ENCODE measurements at places on chromosomes 7 and 10.

- no peak for DNase-seq
Measured at GRCh38 chr7:134866617-134867016, 87.2 kb downstream of the CALD1 start.

- DNase-seq = no peak
Measured at GRCh38 chr7:1940863-1941262, 270.8 kb downstream of the ELFN1 start.

DNA sequence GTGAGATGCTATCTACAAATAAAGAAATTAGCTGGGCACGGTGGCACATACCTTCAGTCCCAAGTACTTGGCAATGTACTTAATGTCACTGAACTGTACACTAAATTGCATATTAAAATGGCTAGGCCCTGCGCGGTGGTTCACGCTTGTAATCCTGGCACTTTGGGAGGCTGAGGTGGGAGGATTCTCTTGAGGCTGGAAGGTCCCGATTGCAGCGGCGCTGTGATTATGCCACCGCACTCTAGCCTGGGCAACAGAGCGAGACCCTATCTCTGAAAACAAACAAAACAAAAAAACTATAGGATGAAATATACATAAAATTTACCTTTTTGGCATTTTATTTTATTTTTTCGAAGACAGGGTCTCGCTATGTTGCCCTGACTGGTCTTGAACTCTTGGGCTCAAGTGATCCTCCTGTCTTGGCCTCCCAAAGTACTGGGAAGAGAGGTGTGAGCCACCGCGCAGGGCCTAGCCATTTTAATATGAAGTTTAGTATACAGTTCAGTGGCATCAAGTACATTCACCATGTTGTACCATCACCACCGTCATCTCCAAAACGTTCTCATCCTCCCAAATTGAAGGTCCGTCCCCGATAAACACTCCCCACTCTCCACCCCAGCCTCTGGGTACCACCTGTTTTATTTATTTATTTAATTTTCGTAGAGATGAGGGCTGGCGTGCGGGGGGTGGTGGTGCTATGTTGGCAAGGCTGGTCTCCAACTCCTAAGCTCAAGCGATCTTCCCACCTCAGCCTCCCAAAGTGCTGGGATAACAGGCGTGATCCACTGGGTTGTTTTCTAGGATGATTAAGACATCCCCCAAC is 1.3 kb upstream of the EIF3B start:
- no peak for DNase-seq

- DNase-seq = no peak
Measured at GRCh38 chr10:133458710-133459453, 5.1 kb downstream of the SCART1 start.

- DNase-seq = no peak
Measured at GRCh38 chr10:109071539-109071938, 851.8 kb downstream of the XPNPEP1 start.

DNA sequence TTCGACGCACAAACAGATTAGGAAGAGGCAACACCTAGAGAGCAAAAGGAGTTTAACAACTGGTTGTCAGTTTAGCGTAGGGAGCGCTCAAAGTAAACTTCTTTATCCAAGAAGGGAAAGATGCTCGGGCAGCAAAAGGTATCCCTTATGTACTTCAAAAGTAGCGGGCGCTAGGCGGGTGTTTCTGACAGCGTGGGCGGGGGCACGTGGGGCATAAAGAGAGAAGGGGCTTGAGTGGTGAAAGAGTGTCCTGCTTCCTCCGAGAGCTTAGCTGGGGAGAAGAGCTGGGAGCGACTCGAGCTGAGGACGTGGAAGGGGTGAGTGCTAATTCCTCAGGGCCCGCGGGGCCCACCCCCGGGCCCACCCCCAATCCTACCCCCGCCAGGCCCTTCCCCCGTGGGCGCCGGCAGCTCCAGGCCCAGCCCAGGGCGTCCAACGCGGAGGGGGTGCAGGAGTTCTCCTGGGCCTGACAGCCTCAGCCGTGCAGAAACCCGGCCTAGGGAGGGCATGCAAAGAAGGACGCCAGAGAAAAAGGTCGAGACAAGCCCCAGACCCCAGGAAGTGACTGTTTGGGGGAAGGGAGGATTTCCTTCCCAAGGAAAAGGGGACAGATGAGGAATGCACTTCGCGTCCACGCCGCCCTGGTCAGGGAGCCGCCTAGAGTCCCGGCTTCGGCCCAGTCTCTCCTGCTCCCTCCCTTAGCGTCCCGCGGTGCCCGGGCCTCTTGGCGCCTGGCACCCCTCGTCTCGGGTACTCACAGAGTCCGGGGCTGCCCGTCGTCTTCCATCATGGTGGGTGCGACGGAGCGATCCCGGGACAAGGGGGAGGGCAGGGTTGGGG is 868 bp downstream of the TIAL1 start:
- DNase-seq = peak; percentile 32

GRCh38 chr10:52011118-52011517 is 303.0 kb upstream of the DKK1 start:
- DNase-seq = no peak

DNA sequence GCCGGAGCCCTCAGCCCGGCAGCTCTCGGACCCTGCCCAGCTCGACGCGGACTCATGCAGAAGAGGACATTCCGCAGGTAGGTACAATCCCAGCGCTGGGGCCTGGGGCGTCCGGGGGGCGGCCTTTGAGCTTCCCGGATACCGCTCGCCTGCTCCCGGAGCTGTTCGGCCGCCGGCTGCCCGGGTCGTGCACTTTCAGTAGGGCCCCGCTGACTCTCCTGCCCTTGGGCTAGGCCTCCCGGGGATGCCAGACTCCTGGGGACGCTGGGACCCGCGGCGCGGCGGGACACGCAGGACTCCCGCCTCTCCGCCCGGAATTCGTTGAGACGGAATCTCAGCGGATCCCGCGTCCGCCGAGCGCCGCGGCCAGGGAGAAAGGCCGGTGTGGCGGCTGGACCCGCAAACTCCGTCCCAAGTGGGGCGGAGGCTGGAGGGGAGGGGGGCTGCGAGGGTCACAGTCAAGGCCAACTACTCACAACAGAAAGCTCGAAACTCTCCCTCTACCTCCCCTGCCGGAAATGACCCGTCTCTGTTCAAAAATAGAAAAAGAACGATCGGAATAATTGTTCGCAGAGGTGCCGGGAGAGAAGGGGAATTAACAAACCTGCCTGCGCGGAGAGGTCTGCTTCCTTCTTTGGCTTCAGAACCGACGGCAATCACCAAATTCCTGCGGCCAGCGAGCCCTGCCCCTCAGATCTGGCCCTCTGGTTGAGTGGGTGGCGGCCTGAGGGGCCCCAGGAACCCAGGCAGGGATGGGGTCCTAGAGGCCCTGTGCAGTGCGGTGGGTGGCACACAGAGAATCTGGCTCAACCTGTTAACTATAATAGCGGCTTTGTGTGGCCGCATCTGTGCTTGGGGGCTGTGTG is 9.2 kb downstream of the TLX1 start:
- no peak for DNase-seq

- DNase-seq = no peak
Measured at GRCh38 chr7:16026253-16027020, 340.0 kb upstream of the MEOX2 start.

DNA sequence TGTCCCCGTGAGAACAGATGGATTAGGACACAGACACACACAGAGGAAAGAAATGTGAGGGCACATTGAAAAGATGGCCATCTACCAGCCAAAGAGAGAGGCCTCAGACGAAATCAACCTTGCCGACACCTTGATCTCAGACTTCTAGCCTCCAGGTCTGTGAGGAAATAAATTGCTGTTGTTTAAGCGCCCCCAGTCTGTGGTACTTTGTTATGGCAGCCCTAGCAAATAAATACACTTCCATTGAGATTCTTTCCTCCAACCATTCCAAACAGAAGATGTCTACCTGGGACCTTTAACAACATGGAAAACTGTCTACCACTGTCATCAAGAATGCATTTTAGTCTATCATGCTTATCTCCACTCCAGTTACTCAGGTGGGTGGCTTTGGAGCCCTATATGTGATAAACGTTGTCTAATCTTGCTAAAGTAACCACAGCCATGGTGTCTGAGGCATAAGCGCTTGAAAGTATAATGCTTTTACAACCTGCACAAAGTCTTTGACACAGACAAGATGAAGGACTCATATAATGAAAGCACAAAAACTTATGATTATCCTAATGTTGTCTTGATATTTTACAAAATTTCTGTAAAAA is 244.3 kb downstream of the MTERF1 start:
- DNase-seq = no peak

GRCh38 chr10:116766241-116766827 is 24.0 kb upstream of the HSPA12A start:
- DNase-seq = no peak

DNA sequence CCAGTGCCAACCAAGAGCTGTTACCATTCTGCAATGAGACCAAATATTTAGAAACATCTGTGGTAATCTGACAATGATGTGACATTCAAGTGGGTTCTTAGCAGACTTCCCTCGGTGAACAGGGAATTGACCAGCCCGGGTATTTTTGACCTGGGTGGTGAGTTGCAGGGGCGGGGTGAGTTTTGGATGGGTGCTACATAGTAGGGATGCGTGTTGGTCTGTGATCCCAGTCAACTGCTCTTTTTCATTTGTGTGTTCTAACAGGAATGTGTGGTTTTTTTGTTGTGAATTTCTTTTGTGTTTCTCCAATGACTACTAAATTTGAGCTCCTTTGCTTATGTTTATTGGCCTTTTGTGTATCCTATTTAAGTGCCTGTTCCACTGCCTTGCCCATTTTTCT is 273.6 kb upstream of the HABP2 start:
- no peak for DNase-seq

GRCh38 chr10:61837755-61838171 is 63.7 kb upstream of the ARID5B start:
- no peak for DNase-seq

DNA sequence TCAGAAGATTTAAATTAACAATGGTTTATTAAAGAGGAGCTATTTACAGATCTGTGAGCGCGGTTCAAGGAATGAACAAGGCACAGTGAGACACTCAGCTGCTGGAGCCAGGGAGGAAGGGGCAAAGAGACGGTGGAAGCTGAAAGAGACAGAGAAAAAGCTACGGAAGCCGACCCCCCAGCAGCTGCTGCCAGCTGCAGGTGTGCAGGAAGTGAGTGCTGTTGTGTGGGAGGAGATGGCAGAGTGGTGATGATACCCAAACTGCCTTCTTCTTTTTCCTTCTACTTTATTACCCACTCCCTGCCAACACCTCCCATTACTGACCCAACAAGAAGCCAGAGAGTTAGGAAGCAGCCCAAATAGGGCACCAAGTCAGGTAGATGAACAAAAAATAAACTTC is 41.9 kb upstream of the MBL2 start:
- no peak for DNase-seq

GRCh38 chr7:516606-517456 is 2.8 kb downstream of the PDGFA start:
- DNase-seq = no peak

DNA sequence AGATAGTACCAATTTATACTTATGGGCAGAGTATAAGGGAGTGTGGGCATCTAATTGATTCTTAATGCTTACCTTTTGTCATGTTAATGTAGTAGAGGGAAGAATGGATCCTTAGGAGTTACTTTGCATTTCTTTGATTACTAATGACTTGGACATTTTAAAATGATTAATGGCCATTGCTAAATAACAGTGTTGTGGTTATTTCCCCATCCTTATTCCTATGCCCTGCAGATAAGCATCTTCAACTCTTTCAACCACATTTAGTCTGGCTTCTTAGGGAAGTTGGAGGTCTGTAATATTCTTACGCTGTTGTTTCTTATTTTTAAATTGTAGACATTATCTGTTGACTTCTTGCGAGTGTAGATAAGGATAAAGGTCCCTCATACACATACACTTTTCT is 37.2 kb downstream of the KAT6B start:
- DNase-seq = no peak

GRCh38 chr10:102630663-102631062 is 13.6 kb upstream of the TRIM8 start:
- DNase-seq = no peak

GRCh38 chr7:75055155-75055554 is 18.4 kb downstream of the RCC1L start:
- DNase-seq = no peak

GRCh38 chr10:102683736-102684135 is 30.5 kb downstream of the ARL3 start:
- DNase-seq = no peak

DNA sequence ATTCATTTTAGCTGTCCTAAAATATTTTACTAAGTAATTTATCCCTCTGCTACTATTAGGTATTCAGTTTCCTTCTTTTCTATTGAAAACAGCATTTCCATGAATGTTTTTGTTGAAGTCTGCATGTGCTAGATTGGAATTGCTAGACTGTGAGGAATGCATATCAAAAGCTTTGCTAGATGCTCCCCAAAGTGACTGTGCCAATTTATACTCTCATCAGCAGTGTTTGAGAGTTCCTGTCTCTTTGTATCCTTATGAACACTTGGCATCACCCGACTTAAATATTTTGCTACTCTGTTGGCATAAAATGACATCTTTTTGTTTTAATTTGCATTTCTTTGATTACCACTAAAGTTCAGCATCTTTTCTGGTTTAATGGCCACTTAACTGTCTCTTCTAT is 45.0 kb upstream of the PRR15 start:
- no peak for DNase-seq

DNA sequence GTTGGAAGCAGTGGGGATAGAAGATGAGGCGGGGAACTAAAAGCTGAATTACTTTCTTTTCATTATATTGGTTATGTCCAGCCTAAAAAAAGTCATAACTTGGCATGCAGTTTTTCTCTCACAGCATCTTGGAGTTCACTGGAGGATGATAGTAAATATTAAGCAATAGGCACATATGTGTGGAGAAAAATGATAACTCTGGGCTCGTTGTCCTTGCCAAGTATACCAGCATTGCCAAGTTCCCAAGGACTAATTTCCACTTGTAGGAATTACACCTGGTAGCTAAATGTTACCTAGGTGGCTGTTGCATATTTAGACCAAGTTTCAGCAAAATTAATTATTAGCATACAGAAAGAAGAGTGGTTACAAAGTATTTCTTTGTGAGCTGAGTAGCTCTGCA is 1007.6 kb downstream of the ANKRD7 start:
- DNase-seq = no peak

- no peak for DNase-seq
Measured at GRCh38 chr7:24595671-24596418, 22.6 kb downstream of the PALS2 start.

- DNase-seq = no peak
Measured at GRCh38 chr10:51363415-51363814, 289.1 kb downstream of the PRKG1 start.

GRCh38 chr10:54091237-54091636 is 709.8 kb downstream of the PCDH15 start:
- DNase-seq = no peak
